Stimulated activated CD4-positive, alpha-beta T cell treated with anti-CD3 and anti-CD28 coated beads, Interleukin-12 subunit alpha, Interleukin-12 subunit beta, amount 100 ng/mL, for 24 hours (primary cell): ENCODE measurements at places on chromosomes 1 and 21.
A peak's percentile ranks its signal among the peaks of the same experiment; 100 is the strongest.

DNA sequence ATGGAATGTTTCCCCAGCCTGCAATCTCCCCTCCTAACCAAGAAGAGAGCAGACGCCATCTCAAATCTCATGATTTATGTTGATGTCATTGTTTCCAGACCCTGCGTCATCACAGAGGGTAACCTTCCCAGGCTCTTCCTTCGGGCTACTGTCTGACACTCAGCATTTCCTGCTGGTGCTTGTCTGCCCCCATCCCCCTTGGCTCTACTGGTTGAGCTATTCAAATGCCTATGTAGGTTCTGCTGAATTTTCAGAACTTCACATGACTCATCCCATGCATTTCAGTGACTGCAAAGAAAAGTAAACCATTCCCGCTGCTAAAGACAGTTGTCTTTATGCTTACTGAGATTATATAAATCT is 24.8 kb upstream of the ITPKB start:
- DNase-seq, result peak; percentile 33

- no peak for DNase-seq
Observed at GRCh38 chr1:205547936-205548827, 43.7 kb downstream of the CDK18 start.

GRCh38 chr1:200405264-200405663 is 4.6 kb downstream of the ZNF281 start:
- DNase-seq, result no peak

- DNase-seq, result no peak
Observed at GRCh38 chr1:22190731-22191130, 47.8 kb upstream of the WNT4 start.

DNA sequence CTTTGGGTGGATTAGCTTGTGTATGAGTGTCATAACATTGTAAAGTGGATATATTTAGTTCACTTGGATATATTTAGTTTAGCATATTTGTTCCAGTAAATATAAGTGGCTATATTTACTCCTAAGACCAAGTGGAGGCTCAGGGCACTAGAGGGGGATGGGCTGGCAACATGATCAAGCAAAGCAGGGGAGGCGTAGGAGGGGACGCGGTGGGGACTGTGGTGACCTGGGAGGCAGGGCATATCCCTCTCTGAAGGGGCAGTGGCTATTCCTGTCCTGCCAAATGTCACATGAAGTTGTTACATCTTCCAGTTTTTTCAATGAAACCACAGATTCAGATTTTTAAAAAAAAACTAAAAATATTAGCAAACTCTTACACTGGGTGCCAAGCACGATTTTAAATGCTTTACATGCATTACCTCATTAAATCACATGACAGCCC is 51.9 kb upstream of the EDN2 start:
- DNase-seq, result no peak
